A172 (cell line): ENCODE measurements at places on chromosomes 1 and 21.
A peak's percentile ranks its signal among the peaks of the same experiment; 100 is the strongest.

GRCh38 chr1:181818459-181818858, 243.1 kb downstream of the ZNF648 start:
- DNase-seq = no peak

DNA sequence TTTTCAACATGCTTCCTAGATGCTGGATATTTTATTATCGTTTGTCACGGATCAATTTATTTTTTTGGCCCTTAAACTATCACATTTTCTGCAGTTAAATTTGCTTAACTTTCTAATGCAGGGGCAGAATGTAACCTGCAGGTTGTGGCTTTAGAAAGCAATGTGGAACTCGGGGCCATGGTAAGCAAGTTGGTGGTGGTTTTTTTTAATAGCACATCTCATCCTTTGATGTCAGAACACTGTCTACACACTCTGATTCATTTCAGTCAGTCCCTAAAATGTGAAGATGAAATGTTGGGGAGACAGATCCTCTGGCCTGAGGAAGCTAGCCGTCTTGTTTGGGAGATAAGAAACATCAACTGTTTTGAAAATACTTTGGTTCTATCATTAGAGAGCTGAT, 89.5 kb downstream of the GALNT2 start:
- DNase-seq = no peak

GRCh38 chr1:184951788-184952187, 22.5 kb downstream of the NIBAN1 start:
- no peak for DNase-seq

- no peak for DNase-seq
Measured at GRCh38 chr1:92094595-92094994, 14.4 kb downstream of the BTBD8 start.

GRCh38 chr1:177200290-177200689, 29.5 kb downstream of the BRINP2 start:
- DNase-seq = no peak

DNA sequence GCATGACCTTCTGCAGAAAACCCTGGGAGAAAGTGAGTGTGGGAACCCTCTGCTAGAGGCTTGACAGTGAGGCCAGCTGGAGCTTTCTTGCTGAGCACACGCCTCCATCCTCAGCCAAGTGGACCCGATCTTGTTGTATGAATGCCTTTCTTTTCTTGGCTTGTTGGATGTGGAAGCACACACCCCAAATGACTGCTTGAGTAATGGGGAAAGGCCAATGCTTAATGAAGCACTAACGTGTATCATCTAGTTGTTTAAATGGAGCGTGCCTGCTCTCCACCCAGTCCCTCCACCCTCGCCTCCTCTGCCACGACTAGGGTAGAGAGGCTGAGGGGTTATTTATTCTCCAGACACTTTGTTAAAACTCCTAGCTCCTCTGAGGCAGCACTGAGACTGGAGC, 54.3 kb upstream of the IKBKE start:
- no peak for DNase-seq

DNA sequence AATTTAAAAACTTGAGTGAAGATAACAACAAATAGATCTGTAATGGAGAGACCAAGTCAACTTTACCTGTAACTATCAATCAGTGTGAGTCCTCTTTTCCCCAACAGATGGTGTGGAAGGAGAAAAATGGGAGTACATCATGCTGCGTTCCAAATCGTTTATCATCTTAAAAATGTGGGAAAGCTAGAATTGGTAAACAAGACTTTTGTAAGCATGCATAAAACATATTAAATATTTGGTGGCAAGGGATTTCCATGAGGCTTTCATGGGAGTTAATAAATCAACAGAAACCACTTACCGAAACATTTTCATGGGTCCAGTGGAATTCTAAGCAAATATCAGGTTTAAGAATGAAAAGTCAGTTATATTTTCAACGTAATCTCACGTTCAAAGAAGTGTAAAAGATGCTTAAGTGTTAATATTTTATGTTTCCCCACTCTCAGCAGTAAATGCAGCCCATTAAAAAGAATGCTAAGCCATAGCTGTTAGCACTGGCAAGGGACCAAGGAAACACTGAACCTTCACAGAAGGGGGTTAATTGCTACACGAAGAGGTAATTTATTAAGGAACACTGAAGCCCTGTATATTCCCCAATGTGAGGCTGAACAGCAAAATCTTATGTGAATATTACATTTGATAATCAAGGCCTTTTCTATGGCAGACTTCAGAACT, 117.0 kb downstream of the ZC3H11B start:
- no peak for DNase-seq

- DNase-seq = peak; percentile 65
Measured at GRCh38 chr1:214439352-214440119, 111.9 kb downstream of the PTPN14 start.

- DNase-seq = no peak
Measured at GRCh38 chr1:158285756-158286241, 3.9 kb upstream of the CD1C start.

DNA sequence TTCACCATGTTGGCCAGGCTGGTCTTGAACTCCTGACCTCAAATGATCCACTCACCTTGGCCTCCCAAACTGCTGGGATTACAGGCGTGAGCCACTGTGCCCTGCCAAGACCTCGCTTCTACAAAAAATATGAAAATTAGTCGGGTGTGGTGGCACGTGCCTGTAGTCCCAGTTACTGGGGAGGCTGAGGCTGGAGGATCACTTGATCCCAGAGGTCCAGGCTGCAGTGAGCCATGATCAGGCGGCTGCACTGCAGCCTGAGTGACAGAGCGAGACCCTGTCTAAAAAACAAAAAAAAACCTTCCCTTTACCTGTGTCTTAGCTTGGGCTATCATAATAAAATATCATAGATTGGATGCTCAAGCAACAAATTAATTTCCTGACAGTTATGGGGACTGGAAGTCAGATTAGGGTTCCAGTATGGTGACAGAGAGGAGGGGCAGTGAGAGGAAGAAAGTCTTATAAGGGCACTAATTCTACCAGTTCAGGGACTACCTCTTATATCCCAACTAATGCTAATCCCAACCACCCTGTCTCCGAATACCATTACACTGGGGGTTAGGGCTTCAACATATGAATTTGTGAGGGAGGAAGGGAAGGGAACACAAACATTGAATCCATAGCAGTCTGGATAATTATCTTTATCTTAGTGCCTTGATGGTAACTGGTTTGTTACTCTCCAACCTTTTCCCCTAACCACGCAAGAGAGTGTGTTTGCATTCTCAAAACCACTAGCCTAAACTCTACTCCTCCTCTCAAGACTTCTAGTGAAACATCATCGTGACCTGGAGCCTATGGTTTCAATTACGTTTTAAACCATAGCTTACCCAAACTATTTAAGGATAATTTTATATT, 1.0 kb upstream of the NAXE start:
- no peak for DNase-seq

- DNase-seq = no peak
Measured at GRCh38 chr1:192747943-192748342, 60.9 kb upstream of the RGS2 start.
